ENCODE measurements at places on chromosomes 4 and X.

DNA sequence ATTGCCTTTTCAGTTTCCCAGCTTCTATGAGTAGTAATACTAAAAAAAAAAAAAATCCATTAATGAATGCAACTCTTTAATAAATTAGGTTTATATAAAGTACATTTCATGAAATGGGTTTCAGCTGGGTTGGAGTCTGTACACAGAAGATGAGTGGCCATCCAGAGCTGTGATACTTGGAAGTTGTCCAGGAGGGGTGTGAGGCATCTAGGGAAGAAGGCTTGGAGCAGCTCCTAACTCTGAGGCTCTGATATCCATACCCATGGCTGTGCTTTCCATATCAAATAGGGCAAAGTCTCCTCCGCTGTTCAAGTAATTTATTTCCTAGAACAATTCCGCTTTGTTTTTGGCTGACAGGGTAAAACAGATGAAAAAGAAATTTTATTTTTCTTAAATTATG is 423.3 kb upstream of the TENM3 start:
- no peak for DNase-seq

- DNase-seq, result no peak
Measured at GRCh38 chr4:38115601-38116000, 155.4 kb downstream of the PTTG2 start.

GRCh38 chr4:55866290-55866907 is 13.0 kb downstream of the EXOC1 start:
- DNase-seq, result no peak

DNA sequence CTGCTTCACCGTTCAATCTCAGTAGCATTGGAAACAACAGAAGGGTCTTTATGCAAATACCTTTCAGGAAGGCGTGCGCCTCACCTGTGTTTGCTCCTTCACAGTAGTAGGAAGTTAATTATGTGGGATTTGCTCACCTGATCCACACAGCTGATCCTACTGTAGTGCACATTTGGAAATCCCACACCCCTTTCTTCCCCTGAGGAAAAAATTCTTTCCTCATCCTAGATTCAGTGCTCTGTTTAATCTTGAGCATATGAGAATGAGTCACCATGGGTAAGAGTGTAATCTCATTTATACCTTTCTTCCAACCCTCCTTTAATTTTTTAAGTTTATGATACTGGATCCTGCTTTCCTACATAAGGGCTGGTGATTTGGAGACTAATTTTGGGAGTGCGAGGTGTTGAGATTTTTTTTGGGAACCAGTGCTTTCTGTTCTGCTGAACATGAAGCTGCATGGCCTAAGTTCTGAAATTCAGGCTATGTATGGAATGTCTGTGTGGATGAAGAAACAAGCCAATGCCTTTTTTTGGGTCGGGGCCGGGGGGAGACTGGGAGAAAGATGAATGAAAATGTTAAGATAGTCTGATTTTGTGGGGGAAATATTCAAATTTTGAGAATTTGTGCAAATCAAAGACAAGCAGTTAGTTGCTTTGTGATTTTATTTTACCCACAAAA is 19.0 kb downstream of the GAB1 start:
- DNase-seq, result no peak

DNA sequence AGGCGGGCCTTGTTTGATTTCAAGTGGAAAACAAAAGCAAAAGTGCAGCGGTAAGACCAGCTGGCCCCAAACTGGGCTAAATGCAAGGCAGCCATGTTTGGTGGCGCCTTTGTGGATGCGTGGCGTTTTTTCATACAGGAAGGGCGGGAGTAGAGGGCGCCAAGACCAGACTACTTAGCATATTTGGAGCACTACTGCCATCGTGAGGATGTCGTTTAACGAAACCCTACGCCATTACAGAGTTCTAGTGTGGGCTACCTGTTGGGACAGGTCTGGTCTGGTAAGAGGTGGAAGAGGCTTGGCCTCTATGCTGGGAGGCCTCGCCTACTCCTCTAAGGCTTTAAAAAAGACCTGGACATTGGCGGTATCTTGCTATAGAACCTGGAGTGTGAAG is 230.7 kb upstream of the STK26 start:
- DNase-seq, result no peak

DNA sequence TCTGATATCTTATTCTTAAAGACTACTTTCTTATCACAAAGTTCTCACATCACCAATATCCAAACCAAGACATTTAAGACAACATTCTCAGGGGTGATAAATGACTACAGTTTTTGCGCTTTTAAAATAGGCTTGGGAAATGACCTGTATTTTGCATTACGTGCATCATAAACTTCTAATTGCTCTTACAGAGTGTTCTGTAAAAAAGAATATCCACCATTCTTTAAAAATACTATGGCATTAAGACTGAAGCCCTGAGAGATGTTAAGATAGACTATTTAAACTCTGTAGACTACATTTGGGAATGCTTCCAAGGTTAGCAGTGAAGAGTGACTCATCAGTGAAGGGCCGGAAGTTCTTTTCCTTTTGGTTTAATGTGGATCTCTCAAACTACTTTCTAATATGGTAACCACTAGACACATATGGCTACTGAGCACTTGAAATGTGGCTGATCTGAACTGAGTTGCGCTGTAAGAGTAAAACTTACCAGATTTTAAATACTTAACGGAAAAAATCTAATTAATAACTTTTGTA is 518.8 kb upstream of the FTHL17 start:
- DNase-seq, result no peak

DNA sequence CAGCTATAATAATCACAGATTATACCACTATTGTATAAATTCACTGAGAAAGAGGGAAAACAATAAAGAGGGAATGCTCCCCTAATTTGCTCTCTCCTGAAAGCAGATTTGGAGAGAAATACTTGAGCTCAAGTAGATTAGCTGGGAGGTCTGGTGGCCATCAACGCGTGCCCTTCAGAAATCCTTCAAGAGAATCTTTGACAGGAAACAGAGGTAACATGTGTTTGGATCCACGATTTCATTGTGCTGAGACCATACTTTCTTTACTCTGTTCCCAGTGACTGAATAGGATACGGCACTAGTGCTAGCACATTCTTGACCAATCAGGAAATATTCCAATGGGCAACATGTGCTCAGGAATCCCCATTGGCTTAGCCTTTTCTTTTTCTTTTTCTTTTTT is 1395.3 kb downstream of the RAPGEF2 start:
- DNase-seq, result no peak

GRCh38 chr4:159048166-159048886 is 54.6 kb upstream of the RAPGEF2 start:
- DNase-seq, result no peak

DNA sequence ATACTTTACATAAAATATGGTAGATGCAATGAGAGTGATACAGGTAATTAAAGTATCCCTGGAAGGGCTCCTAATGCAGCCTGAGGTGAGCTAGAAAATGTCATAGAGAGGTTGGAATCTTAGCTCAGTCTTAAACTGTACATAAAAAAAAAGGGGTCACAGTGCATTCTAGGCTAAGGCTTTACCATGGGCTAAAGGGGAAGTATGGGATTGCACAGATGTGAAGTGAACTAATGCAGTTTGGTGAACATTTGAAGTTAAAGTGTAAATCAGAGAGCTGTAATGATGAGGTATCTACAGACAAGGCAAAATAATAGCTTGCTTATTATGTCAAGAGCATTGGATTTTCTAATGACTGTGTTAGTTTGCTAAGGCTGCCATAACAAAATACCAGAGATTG is 405.9 kb downstream of the ADGRL3 start:
- DNase-seq, result no peak

- no peak for DNase-seq
Measured at GRCh38 chr4:106818764-106819163, 217.3 kb downstream of the DKK2 start.

DNA sequence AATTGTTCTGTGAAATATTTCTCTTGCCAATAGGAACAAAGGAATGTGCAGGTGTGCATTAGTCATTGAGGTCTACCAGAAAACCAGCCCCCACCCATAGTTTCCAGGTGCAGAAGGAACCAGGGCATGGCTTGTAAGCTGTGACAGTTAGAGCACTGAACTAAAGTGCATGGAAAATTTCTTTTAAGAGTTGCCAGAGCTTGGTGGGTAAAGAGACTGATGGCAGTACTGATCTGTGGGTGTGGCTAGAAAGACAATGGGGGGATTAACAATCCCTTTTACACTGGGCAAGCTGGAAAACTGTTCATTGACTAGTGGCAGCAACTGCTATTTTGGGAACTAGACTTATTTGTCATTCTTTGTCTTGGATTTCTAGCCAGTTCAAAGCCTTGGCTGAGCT is 326.9 kb downstream of the PCDH19 start:
- DNase-seq, result no peak

- no peak for DNase-seq
Measured at GRCh38 chr4:94550851-94551250, 99.1 kb downstream of the PDLIM5 start.

DNA sequence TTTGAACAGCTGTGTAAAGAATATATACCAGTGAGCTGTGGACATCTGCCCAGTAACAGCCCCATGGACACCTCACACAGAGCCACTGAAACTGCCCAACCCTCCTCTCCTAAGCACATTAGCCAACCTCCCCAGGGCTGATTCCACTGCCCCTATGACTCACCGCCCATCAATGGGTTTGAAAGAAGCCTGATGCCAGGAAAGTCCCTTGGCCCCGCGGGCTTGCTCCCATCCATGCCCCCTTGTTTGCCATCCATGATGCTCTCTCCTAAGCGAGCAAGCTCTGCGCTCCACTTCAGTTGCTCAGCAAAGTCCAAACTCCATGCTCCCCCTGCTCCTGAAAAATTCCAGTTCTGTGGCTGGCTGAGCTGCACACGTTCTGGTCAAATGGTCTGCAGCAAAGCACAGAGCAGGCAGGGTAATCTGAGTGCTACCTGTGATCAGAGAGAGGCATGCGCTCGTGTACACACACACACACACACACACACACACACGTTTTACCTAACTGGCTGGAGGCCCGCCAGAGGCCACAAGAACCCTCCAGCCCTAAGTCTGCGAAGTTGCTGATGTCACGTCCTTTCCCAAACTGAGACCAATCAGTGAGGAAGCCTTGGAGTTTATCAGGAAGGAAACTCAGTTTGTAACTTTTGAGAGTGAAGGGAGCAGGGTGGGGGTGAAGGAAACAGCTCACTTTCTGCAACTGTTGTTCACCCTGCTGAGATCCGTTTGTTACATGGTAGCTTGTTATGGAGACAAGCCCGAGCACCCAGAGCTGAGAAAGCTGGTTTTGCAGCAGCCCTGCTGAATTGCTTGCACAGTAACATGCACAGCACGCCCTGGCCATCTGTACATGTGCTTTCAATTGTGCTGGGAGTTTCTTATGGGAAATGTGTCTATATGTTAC is at the start of gene ASB9:
Gene ASB9, minus strand, starts transcription at position 466 of the 904 bp plus-strand sequence. Its CDS starts 209 bp downstream, at position 257.
- DNase-seq, result no peak

GRCh38 chr4:76736414-76736813 is 161.5 kb downstream of the SOWAHB start:
- DNase-seq, result no peak

- no peak for DNase-seq
Measured at GRCh38 chrX:139554376-139554775, 23.8 kb downstream of the F9 start.

DNA sequence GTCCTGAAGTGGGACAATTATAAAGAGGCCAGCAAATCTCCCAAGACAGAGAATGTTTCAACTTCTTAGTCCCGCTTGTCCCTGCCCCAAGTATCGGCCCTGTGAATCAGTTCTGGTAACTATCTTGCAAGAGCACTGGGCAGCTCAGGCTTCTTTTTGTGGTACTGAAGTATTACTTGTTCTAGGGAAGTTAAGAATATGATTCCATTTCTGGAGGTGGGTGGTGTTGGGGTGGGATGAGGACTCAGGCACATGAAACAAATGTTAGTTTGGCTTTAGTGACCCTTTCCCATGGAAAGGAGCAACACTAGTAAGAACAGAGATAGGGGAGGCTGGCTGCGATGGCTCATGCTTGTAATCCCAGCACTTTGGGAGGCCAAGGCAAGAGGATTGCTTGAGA is 28.9 kb downstream of the HOPX start:
- no peak for DNase-seq

GRCh38 chrX:8981723-8982122 is 52.2 kb downstream of the FAM9B start:
- no peak for DNase-seq

GRCh38 chr4:126710935-126711334 is 921.8 kb upstream of the INTU start:
- DNase-seq, result no peak

DNA sequence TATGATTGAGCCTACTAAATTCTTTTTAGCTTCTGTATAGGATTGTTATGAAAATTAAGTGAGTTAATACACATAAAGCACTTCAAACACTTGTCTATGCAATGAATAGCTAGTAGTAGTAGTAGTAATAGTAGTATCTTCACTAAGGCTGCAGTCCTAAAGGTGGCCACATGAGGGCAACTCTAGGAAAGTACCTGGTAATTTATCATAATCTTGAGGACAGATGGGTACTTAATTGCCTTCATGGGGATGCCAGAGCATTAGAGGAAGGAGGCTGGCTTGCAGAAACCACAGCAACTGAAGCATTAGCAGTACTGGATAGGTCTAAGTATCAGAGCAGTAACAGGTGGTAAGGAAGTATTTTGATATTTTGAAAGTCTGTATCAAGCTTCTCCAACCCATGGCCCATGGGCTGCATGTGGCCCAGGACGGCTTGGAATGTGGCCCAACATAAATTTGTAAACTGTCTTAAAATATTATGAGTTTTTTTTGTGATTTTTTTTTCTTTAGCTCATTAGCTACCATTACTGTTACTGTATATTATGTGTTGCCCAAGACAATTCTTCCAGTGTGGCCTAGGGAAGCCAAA is 17.3 kb downstream of the NIPAL1 start:
- DNase-seq, result peak; percentile 47

- no peak for DNase-seq
Measured at GRCh38 chrX:130531066-130531465, 129.3 kb downstream of the RBMX2 start.

DNA sequence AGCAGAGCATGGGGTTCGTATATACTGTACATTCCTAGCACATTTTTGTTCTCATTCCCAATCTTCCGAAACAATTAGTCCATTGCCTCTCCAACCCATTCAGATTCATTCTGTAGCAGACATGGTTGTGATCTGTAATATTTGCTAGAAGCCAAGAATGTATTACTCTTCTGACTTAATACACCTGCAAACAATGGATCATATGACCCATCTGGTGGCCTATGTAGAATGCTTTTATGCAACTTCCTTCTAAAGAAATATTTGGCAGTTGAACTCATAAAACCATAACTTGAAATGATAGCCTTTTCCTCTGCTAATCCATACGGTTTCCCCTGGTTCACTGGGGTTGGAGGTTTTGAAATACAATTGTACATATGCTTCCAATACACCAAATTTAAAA is 32.8 kb upstream of the SGMS2 start:
- no peak for DNase-seq

GRCh38 chr4:165096776-165097175 is 15.9 kb downstream of the TMEM192 start:
- DNase-seq, result no peak

DNA sequence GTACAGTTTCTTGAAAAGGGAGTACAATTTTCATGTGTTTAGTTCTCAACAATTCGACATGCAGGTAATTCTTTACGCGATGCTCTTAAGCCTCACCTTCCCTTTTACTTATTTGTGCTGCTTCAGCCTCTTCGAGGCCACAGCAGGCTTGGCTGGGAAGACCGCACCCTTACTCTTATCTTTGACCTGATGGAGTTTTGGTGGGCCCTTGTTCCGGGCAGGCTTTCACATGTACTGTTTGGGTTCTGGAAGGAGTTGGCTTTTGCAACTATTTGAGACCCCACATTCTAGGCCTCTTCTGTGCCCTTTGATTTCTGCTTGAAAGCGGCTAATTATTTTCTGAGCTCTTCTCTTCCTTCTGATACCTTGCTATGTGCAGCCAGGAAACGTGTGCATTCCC is 60.2 kb downstream of the FAM193A start:
- no peak for DNase-seq

- no peak for DNase-seq
Measured at GRCh38 chrX:150211988-150212387, 151.1 kb upstream of the MAMLD1 start.
